ENCODE measurements at places on chromosomes 1 and 21.
A peak's percentile ranks its signal among the peaks of the same experiment; 100 is the strongest.

- no peak for DNase-seq
Observed at GRCh38 chr21:27820342-27820741, 853.5 kb upstream of the ADAMTS5 start.

- no peak for DNase-seq
Observed at GRCh38 chr1:180610556-180611015, 21.2 kb upstream of the XPR1 start.

GRCh38 chr1:19646377-19647319 lies 2.5 kb downstream of the NBL1 start:
- DNase-seq, result no peak

GRCh38 chr1:61980561-61980960 lies 214.1 kb upstream of the L1TD1 start:
- no peak for DNase-seq

GRCh38 chr1:25989440-25990234 lies 8.2 kb downstream of the PAFAH2 start:
- peak; percentile 61 for DNase-seq

DNA sequence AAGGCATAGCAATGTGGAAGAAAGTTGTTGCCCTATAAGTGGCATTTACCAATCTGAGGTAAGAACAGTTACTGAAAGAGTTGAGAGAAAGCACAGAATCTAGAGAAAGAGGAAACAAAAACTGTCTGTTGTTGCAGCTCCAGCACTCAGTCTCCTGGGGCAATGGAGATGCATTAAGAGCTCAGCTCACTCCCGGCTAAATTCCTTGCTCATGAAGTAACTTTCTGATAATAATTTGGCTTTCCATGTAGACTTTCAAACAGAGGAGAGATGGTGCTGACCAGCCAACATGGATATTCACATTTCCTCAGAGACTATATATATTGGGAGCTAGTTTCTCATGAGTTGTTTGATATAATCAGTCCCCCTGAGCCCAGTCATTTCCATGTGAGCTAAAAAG lies 135.3 kb downstream of the GDAP2 start:
- DNase-seq, result no peak

- no peak for DNase-seq
Observed at GRCh38 chr21:36479415-36480402, at the start of gene CLDN14. Gene CLDN14, minus strand, starts transcription at chr21:36480122. Its CDS starts 18,427 bp downstream, at chr21:36461695.

- DNase-seq, result no peak
Observed at GRCh38 chr1:3681898-3682806, 29.8 kb downstream of the TP73 start.

DNA sequence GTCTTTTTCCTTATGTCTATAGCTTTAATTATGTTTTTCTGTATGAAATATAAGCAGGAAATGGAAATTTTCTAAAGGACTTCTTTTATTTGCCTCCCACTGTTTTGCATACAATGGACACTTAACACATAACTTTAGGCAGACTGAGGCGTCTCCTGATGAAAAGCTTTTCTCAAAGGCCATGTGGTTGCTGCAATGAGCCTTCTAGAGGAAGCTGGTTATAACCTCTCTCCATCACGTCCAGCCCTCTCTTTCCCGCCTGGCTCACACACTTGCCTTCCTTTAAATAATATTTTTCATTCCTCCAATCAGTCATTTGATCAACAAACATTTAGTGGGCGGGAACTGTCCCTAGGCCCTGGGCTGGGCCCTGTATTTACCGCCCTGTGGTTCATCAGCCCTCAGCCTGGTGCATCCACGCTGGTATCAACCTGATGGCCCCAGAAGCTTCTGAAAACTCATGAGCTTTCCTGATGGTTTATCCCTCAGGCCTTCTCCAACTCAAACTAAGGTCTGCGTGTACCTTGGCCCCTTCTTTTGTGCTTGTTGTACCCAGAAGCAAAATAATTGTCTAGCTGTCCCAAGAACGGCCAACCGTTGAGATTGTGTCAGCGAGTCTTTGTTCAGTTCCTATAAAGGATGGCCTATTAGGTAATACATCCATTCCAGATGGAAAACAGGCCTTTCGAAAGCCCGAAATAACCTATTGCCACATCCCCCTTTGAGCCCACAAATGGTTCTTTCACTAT lies 75.3 kb upstream of the LYST start:
- DNase-seq, result no peak

Measured in activated CD8-positive, alpha-beta memory T cell treated with anti-CD3 and anti-CD28 coated beads for 24 hours (primary cell).